Activated naive CD8-positive, alpha-beta T cell treated with anti-CD3 and anti-CD28 coated beads, Interleukin-2, amount 10 ng/mL, durations not matched to agents 7 days and 5 days (primary cell): ENCODE measurements at places on chromosomes 2 and 18.

DNA sequence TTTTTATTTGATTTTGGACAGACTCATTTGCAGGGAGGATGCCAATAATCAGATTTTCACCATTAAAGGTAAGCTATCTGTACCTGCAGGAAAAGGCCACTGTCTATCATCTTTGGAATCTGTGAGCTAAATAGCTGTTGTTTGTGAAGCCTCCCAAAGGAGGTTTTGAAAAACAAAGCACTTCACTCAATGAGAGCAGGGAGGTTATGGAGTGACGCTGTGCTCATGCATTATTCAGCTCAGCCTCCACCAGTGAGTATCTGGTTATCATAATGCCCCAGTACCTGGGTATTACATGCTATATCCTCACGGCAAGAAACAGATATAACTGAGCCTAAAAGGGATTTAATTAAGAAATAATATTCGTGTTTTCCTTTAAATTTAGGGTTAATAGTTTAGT lies 189.6 kb upstream of the PIK3C3 start:
- DNase-seq = no peak

DNA sequence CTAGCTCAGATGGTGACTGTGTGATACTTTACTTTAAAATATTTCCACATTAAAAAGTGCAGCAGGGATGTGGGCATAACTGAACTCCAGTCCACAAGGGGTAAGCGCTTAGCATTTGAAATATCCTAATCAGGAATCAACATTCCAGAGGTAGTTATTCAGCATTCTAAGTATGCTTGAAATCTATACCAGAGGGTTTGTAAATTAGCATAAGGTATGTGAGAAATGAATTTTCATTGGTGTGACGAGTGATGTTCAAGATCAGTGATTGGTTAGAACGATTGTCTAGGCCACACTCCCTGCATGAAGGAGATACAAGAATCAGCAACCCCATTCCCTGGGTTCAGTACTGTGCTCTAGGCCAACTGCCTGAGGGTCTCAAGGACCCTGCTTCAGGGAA lies 42.6 kb downstream of the MAPK4 start:
- DNase-seq = no peak

DNA sequence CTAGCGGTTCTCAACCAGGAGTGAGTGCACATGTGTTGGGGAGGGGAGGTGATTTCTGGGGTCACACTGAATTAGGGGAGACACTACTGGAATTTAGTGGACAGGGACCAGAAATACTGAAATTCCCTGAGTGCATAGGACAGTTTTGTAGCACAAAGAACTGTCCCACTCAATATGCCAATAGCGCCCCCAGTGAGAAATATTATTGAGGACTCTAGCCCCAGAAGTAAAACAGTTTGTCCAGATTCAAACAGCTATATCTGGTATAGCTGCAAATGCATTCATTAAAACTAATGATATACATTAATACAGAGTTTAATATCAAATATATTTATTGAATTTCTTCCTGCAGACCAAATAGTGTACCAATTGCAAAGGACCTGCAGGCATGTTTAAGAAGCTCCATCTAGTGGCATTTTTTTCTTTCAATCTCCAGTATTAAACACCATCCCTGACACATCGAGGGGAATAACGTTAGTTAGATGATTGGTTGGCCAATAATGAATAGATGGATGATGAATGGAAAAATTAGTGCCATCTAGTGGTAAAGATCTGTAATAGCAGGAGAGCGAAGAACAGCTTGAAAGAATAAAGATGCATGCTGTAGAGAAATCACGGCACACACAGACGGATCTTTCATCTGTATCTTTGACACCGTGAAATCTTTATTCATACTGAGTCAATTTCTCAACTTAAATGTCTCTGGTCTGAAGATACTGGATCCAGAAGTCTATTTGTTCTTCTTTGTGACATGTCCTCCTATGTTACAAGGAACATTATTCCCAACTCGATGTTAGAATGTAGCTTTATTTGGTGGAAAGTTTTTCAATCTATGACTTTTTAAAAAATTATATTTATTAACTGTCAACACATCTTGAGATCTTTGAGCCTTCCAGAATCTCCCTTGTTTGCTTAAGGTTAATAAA lies 62.5 kb downstream of the DHRS9 start:
- DNase-seq = no peak

DNA sequence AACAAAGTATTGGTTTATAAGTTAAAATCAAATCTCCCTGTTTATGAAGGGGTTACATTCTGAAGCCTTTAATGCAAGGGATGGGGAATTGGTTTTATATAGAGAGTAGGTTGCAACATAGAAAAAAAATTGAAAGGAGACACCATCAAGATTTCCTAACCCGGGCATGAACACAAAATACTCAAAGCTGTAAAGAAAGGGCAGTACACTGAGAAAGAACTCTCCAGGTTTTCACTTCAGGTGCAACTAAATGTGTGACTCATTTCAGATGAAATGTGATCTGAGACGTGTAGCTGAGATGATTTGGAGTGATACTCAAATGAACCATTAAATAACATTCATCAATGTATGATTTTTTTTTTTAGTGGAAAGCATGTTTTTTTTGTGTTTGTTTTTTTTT lies 43.6 kb downstream of the SANBR start:
- DNase-seq = no peak

DNA sequence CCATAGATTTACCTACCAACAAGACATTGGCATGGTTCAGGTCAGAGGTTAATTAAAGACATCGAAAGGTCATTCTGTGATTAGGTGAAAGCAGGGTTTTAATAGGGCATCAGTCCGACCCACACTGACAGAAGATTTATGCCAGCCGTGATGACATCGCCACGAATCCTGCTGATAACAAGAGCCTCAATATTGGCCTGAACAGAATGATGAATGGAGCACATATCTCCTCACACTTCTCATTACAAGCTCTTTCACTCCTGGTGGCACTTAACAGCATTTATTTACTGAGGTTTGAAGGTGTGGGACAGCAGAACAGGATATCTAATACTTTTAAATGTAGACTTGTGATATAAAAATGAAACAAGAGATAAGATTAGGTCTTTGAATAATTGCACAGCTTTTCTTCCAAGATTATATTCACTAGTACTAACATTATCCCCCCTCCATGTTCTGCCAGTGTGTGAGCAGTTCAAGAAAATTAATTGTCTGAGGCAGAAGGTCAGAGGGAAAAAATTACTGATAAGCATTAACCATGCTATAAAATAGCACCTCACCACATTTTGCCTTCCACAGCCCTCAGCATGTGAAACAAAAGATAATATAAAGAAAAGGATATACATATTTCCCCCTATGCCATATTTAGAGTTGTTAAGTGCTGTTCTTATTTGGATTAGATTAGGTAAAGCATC lies 23.1 kb upstream of the INSIG2 start:
- no peak for DNase-seq

DNA sequence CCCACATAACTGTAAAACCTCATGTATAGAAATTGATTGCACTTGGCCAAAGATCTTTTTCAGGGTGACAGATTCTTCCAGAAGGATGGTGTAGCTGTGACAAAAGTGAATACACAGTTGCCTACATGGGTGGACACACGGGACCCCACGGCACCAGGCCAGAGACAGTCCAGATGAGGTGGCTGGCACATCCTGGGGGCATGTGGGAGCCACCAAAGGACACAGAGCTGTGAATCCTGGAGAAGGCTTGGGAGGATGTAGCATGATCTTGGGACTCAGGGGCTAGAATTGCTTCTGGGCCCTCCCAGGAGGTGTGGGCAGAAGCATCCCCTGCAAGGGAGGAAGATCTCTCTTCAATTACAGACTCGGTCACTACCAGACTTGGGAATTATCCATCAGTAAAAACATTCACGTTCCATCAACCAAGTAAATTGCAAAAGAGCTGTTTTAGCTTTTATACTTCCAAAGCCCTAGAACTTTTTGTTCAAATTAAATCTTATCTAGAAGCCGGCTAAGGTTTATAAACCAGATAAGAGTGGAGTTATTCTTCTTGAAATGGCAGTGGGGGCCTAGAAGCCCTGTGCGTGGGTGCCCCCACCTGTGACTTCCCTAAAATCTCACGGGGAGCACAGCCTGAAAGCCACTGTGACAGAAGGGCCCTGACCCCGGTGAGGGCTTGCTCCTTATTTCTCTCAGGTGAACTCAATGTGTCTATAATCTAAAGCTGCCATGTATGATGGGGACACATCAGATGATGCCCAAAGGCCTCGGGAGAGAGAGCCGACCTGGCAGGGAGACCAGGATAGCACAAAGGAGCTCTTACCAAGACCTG lies 81.7 kb downstream of the SEPTIN10 start:
- DNase-seq = no peak

- no peak for DNase-seq
Measured at GRCh38 chr2:144514616-144515091, 5.3 kb downstream of the ZEB2 start.

DNA sequence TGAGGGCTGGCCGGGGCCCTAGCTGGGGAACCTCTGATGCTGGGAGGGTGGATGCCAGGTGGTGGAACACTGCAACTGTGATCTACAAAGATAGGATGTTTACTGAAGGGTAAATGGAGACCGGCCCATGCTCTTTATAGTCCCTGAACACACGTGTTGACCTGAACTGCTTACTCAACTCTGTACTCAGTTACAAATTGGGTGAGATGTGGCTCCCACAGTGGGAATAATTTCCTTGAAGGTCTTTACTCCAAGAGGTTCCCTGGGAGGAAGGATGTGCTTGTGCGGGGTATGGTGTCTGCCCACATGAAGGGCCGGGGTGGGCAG lies 254.1 kb downstream of the PRKCE start:
- DNase-seq = no peak

GRCh38 chr2:45649858-45650811 lies 1.3 kb upstream of the PRKCE start:
- DNase-seq = peak; percentile 66

- DNase-seq = no peak
Measured at GRCh38 chr2:138559641-138560040, 58.1 kb downstream of the SPOPL start.

DNA sequence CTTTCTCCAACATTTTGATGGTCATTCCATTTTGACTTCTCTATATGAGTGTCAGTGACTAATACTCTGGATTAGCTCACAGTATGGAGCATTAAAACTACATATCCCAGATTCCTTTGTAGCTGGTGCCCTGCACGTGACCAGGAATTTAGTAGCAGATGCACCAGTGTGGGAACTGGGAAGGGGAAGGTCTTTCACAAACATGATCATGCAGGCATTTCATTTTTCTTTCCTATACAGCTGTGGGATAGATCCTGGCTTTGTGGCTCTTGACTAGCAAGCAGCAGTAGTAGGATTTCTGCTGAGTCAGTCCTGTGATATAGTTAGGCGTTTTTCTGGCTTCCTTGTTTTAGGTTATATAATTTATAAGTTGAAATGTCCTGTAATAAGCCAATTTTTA lies 971.0 kb upstream of the CDH2 start:
- no peak for DNase-seq

DNA sequence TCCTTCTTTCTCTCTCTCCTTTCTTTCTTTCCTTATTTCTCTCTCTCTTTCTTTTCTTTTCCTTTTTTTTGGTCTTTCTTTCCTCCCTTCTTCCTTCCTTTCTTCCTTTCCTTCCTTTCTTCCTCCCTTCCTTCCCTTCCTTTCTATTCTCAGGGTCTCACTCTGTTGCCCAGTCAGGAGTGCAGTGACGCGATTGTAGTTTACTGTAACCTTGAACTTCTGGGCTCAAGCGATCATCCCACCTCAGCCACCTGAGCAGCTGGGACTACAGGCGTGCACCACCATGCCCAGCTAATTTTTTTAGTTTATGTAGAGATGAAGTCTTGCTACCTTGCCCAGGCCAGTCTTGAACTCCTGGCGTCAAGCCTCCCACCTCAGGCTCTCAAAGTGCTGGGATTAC lies 83.8 kb upstream of the PPM1B start:
- DNase-seq = no peak
